NCI-H69 (cell line): ENCODE measurements at places on chromosomes 3 and 15.
A peak's percentile ranks its signal among the peaks of the same experiment; 100 is the strongest.

GRCh38 chr3:9783954-9784353 lies 8.3 kb downstream of the TADA3 start:
- no peak for DNase-seq

- DNase-seq = no peak
Observed at GRCh38 chr15:99921101-99921500, 187.9 kb upstream of the LYSMD4 start.

DNA sequence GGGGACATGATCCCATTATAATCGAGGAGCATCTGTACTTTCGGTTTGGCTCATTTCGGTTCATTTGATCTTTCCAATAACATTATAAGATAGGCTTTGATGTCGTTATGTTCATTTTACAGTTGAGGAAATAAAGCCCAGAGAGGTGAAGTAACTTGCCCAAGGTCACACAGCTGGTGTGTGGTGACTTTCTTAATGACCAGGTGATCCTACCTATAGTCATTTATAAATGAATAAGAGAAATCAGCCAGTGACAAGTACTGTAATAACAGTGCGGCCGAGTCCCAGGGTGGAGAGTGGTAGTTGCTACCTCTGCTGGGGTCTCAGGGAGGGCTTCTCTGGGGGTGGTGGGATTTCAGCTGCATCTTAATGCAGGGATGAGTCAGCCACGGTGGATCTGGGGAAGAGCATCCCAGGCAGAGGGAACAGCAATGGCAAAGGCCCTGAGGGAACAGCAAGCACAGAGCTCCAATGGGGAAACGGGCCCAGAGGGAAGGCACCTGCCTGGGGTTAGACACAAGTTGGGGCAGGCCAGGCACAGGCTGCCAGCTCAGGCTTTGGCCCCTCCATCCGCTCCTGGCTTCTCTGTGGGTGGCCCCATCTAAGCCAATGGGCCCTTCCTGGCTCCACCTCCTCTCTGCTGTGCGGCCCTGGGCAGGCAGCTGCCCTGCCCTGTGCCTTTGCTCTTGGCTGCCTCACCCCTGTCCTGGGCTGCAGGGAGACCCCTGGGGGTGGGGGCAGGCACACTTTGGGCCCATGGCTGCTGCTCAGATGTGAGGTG lies 1.1 kb upstream of the FBLN2 start:
- DNase-seq = no peak

GRCh38 chr3:45188719-45189659 lies 37.1 kb downstream of the TMEM158 start:
- DNase-seq = peak; percentile 76

- peak; percentile 60 for DNase-seq
Observed at GRCh38 chr15:93087825-93088199, 1.2 kb downstream of the RGMA start.

GRCh38 chr3:19749448-19750017 lies 184.5 kb downstream of the EFHB start:
- no peak for DNase-seq

GRCh38 chr15:79769933-79770759 lies 126.7 kb downstream of the MTHFS start:
- no peak for DNase-seq

GRCh38 chr15:63985221-63986184 lies 60.8 kb downstream of the DAPK2 start:
- no peak for DNase-seq
